ENCODE measurements at places on chromosomes 13 and 19. TPM values are rescaled to one million over a fixed set of nuclear protein-coding genes. Genes with fewer than 3 reads are reported as not detected.

DNA sequence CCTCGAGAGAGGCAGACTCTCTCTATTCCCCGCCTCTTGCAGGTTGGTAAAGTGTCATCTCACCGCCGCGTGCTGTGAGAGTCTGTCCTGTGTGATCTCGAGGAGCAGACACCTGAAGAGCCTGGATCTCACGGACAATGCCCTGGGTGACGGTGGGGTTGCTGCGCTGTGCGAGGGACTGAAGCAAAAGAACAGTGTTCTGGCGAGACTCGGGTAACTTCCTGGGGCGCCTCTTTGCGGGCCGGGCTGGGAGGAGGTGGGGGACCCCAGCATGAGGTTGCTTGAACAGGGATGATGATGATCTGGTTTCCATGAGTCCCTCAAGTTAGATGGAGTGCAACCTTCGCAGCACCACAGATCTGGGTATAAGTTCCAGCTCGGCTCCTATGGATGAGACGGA lies 67.0 kb downstream of the NLRP5 start:
- no peaks in the 10 kb centered on the region for H3K4me1 ChIP-seq
- DNase-seq = no peak
- H3K27ac ChIP-seq = no peak overlapping the region
- no peak overlapping the region for H3K4me3 ChIP-seq
- no peaks in the 10 kb centered on the region for H3K36me3 ChIP-seq

DNA sequence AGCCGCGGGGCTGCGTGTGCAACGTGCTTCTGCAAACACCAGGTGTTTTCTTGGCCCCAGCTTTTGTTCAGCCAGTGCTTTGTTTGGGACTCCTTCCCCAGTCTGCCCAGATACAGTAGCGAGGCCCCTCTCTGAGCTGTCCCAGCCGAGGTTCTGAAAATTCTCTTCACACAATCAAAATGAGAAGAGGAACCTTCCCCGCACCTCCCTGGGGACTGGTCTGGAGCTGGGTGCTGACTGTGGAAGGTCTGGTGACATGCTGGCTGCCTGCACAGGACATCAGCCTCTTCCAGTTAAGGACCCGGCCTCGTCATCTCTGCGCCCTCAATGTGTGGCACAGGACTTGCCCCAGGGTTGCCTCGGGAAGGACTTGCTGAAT lies 4.2 kb downstream of the ATP4A start:
- no peak overlapping the region for H3K27ac ChIP-seq
- H3K36me3 ChIP-seq = no peaks in the 10 kb centered on the region
- DNase-seq = no peak
- H3K4me1 ChIP-seq = no peaks in the 10 kb centered on the region
- H3K27me3 ChIP-seq = peaks cover 28% of the 10 kb centered on the region
- H3K4me3 ChIP-seq = no peak overlapping the region

GRCh38 chr19:38270587-38271167 lies 6.3 kb downstream of the SPINT2 start:
- no peak overlapping the region for H3K27ac ChIP-seq
- H3K36me3 ChIP-seq = no peaks in the 10 kb centered on the region
- no peak for DNase-seq
- no peak overlapping the region for H3K4me3 ChIP-seq
- H3K27me3 ChIP-seq = no peaks in the 10 kb centered on the region

- H3K4me3 ChIP-seq = no peak overlapping the region
- DNase-seq = no peak
- no peaks in the 10 kb centered on the region for H3K27me3 ChIP-seq
- peaks cover 20% of the 10 kb centered on the region for H3K4me1 ChIP-seq
- H3K36me3 ChIP-seq = peaks cover 88% of the 10 kb centered on the region
Observed at GRCh38 chr19:3980353-3981251, 4.7 kb downstream of the EEF2 start.

DNA sequence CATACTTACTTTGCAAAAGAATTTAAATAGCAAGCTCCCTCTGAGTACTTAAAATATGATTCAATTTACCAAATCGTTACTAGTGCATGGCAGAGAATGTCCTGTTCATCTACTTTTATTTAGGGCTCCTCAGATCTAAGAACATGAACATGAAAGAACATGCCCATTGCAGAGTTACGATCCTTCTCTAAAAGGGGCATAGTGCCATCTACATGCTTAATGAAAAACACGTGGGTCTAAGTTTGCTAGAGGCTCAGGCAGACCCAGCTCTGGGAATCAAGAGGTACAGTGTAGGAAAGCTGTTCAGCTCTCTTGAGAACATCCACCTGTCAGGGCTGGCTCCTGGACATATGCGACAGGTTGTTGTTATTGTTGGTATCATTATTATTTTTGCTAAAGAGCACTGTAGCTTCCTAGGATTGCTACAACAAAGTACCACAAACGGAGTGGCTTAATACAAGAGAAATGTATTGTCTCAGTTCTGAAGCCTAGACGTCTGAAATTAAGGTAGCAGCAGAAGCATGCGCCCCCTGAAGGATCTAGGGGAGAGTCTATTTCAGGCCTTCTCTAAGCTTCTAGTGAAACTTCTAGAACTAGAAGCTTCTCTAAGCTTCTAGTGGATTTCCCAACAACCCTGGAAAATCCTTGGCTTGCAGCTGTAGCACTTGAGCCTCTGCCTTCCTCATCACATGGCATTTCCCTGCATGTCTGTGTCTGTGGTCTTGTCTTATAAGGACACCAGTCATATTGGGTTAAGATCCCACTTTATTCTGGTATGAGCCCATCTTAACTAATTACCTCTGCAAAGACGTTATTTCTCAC lies 133.9 kb downstream of the DCT start:
- H3K27me3 ChIP-seq = no peaks in the 10 kb centered on the region
- no peaks in the 10 kb centered on the region for H3K36me3 ChIP-seq
- DNase-seq = no peak

GRCh38 chr19:16778796-16779411 lies 50.3 kb upstream of the SIN3B start:
- H3K4me1 ChIP-seq = no peaks in the 10 kb centered on the region
- H3K27ac ChIP-seq = no peak overlapping the region
- H3K36me3 ChIP-seq = no peaks in the 10 kb centered on the region

GRCh38 chr13:58032676-58033460 lies 401.3 kb downstream of the PCDH17 start:
- no peak overlapping the region for H3K4me3 ChIP-seq
- no peak for DNase-seq
- no peaks in the 10 kb centered on the region for H3K4me1 ChIP-seq
- no peak overlapping the region for H3K27ac ChIP-seq

- H3K27me3 ChIP-seq = peaks cover 3% of the 10 kb centered on the region
- H3K36me3 ChIP-seq = no peaks in the 10 kb centered on the region
- no peak for DNase-seq
- H3K4me1 ChIP-seq = no peaks in the 10 kb centered on the region
Observed at GRCh38 chr13:101140087-101140770, 276.1 kb downstream of the NALCN start.

DNA sequence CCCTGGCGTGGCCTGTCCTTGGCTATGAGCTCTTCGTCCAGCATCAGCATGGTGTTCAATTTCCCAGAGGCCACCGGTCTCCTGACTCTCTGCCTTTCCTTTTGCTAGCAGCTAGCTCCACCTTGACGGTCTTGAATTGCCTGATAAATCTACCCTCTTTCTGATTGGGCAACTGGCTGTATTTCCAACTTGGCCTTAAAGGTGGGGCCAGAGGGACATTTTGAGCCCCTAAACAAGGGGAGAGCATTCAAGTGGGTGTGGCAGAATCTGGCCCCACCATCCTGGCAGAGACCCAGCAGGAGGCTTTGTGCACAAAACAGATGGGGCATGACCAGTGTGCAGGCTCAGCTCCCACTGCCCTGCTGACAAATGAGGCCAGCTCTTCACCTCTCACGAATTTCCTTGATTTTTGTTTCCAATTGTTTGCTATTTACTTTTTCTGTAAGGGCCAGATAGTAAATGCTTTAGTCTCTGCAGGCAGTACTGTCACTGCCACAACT lies 148.9 kb upstream of the VSTM2B start:
- H3K27me3 ChIP-seq = no peaks in the 10 kb centered on the region
- no peaks in the 10 kb centered on the region for H3K36me3 ChIP-seq
- no peak overlapping the region for H3K4me3 ChIP-seq
- H3K27ac ChIP-seq = no peak overlapping the region
- no peaks in the 10 kb centered on the region for H3K4me1 ChIP-seq

GRCh38 chr19:50639121-50640112 lies at the start of gene SYT3:
TSS of gene SYT3 (minus strand) at chr19:50639881. CDS start at chr19:50637411, 2,470 bp downstream.
- H3K36me3 ChIP-seq = no peaks in the 10 kb centered on the region
- H3K4me1 ChIP-seq = no peaks in the 10 kb centered on the region

- H3K27me3 ChIP-seq = no peaks in the 10 kb centered on the region
- H3K27ac ChIP-seq = no peak overlapping the region
- no peak for DNase-seq
- no peak overlapping the region for H3K4me3 ChIP-seq
- H3K36me3 ChIP-seq = no peaks in the 10 kb centered on the region
Observed at GRCh38 chr13:21100994-21101757, 39.8 kb upstream of the LATS2 start.

- H3K36me3 ChIP-seq = no peaks in the 10 kb centered on the region
- no peaks in the 10 kb centered on the region for H3K27me3 ChIP-seq
- peaks cover 5% of the 10 kb centered on the region for H3K4me1 ChIP-seq
- DNase-seq = no peak
- H3K27ac ChIP-seq = peak overlapping the region; percentile 85
- no peak overlapping the region for H3K4me3 ChIP-seq
Observed at GRCh38 chr13:79648191-79648590, 167.2 kb downstream of the NDFIP2 start.

GRCh38 chr13:42458193-42458592 lies 115.8 kb upstream of the TNFSF11 start:
- no peak for DNase-seq
- no peaks in the 10 kb centered on the region for H3K4me1 ChIP-seq
- no peak overlapping the region for H3K27ac ChIP-seq

The TMEM143 gene
- total RNA-seq = 40.3 TPM

The CCL25 gene
- not detected for total RNA-seq
